ENCODE measurements at places on chromosomes 11 and 22. TPM values are rescaled to one million over a fixed set of nuclear protein-coding genes. Genes with fewer than 3 reads are reported as not detected.

The SAA4 gene
- not detected for total RNA-seq

The SYTL2 gene
- 1.6 TPM for total RNA-seq

The XBP1 gene
- total RNA-seq = 102 TPM

The CASTOR1 gene
- total RNA-seq = 10.8 TPM

The RIMBP3C gene
- 0.19 TPM for total RNA-seq

The DDT gene
- total RNA-seq = 78.6 TPM

The OR4D11 gene
- not detected for total RNA-seq

The ZFP91 gene
- total RNA-seq = 70.7 TPM

The RAPSN gene
- 0.33 TPM for total RNA-seq

The OR4A5 gene
- total RNA-seq = not detected

The ANGPTL5 gene
- 0.19 TPM for total RNA-seq

The SYT8 gene
- not detected for total RNA-seq

The DBX1 gene
- not detected for total RNA-seq

The HSPB2 gene
- not detected for total RNA-seq

The CARD18 gene
- not detected for total RNA-seq

The LRFN4 gene
- total RNA-seq = 34.3 TPM

The KRTAP5-8 gene
- not detected for total RNA-seq

The PTPRCAP gene
- 0.33 TPM for total RNA-seq

The SLC2A11 gene
- 8.2 TPM for total RNA-seq

The OR51B5 gene
- total RNA-seq = not detected

The OR2AG2 gene
- 0.29 TPM for total RNA-seq

The CSRP3 gene
- not detected for total RNA-seq

The ALG12 gene
- total RNA-seq = 29.7 TPM

The APOL4 gene
- total RNA-seq = 0.57 TPM

The MS4A4E gene
- total RNA-seq = not detected

The CCDC89 gene
- not detected for total RNA-seq

The F2 gene
- not detected for total RNA-seq

The CNGA4 gene
- total RNA-seq = not detected

The AQP11 gene
- 0.19 TPM for total RNA-seq

The ALDH3B1 gene
- 2.0 TPM for total RNA-seq
